ENCODE measurements at places on chromosomes 7 and 10. TPM values are rescaled to one million over a fixed set of nuclear protein-coding genes. Genes with fewer than 3 reads are reported as not detected.

DNA sequence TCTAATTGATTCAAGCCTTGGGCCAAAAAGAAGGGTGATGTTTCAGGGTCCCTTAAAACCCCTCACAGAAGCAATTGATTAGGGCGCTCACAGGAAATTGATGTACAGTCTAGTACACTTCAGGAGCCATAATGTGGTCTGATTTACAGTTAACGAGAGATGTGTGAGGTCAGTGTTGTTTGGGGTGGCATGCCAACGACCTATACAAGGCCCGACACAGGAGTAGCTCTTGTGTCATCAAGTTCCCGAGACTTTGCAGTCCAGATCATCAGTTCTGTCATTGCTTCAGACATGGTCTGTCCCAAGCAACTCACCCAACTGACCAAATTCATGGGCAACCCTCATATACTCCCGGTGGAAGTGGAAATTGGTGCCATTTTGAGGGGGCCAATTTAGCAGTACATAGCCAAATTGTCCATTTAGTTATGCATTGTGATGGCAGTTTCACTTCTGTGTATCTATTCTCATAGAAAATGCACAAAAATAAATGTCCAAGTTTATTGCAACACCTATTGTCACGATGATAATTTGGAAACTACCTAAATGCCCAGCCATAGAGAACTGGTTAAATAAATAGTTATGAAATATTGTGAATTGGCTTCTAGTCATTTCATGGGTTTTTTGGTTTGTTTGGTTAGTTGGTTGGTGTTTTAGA is 18.0 kb upstream of the ARID5B start:
- DNase-seq = no peak

DNA sequence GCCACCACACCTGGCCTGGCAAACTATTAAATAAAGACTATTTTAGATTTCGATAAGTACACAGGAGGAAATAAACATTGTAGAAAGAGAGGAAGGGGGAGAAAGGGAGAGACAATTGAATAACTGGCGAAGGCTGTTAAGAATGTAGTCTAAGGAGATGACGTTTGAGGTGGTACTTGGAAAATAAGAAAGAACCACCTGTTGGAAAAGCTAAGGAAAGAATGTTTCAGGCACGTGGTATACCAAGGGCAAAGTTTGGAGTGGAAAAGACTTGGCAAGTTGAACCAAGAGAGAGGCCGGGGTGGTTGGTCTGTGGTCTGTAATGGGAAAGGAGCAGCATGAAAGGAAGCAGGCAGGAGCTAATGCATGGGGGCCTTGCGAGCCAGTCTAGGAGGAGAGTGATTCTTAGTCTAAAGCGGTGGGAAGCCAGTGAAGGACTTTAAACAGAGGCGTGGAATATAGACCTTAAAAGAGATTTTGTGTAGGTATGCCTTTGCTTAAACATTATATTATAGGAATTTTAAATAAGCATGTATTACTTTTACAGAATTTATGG is 9.4 kb downstream of the ING3 start:
- DNase-seq = no peak

DNA sequence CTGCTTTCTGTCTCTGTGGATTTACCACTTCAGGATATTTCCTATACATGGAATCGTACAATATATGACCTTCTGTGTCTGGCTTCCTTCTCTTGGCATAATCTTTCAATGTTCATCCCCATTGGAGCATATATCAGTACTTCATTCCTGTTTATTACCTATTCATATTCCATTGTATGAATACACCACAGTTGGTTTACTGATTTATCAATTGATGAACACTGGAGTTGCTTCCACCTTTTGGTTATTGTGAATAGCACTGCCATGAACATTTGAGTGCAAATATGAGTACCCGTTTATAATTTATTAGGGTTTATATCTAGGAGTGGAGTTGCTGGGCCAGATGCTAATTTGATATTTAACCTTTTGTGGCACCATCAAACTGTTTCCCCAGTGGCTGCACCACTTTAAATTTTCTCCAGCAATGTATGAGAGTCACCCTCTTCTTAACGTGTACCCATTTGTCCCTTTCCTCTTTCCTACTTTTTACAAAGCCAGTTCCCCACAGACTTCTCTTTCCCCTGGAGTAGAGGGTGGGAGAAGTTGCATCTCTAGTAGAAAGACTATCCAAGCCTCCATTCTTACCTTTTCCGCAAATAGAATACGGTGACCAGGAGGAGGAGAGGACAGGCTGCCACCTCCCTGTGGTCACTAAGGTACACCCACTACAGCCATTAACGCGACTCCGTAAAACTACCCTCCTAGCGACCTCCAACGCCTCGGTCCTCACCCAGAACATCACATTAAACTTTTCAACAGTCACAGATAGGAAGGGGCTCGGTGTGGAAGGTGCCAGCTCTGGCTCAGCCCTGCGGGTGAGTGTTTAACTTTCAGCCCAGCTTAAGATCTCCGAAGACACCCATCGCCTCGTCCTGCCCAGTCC is 25.6 kb downstream of the SCD start:
- DNase-seq = no peak

DNA sequence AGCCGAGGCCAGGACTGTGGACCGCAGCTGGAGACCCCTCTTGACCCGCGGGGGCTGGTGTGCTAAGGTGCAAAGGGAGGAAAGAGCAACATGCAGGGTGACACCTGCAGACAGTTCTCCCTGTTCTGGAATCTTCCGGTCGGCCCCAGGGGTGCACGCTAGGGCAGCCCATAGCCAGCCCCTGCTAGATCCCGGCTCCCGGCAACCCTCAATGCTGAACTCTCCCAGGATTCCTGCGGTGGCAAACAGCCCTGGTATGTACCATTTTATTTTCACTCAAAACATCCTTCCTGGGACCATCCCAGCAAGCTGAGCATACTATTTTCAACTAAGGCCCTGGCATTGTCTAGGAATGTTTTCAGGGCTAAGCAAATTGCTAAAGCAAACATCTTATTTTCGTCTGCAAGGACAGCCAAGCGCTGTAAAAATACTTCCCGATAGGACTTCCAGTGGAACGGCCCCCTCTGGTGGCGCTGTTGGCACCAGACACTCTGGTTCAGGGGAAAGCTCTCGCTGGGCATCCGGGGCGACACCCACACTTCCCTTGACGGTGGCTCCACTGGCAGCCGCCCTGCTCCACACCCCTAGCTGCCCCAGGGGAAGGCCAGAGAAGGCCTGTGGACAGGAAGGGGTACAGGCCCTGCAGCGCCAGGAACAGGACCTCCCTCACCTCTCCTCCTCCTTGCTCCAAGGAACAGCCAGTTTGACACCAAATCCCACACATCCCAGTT is 99.4 kb downstream of the CTBP2 start:
- peak; percentile 60 for DNase-seq

- no peak for DNase-seq
Observed at GRCh38 chr7:125516194-125516593, 586.6 kb upstream of the POT1 start.

DNA sequence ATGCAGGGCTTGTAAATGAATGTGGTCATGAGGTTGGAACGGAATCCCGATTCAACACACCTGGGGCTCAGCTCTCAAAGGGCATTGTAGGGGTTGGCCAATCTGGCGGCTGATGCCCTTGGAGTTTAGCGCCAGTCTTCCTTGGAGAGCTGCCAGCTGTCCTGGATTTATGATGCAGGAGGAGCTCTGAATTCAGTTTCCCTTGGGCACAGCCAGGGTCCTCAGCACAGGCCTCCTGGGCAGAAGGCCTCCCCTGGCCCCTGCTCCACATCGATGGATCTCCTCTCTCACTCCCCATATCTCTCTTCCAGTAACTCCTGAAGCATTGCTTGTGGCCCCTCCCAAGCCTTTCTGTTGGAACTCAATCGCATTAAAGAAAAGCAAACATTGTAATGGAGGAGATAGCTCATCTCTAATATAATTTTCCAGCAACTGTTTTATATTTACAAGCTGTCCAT is 985 bp upstream of the CYTH3 start:
- DNase-seq = peak; percentile 45

GRCh38 chr10:51744235-51745000 is 45.0 kb upstream of the CSTF2T start:
- no peak for DNase-seq

- no peak for DNase-seq
Observed at GRCh38 chr10:114173603-114173920, 441 bp downstream of the CCDC186 start.

DNA sequence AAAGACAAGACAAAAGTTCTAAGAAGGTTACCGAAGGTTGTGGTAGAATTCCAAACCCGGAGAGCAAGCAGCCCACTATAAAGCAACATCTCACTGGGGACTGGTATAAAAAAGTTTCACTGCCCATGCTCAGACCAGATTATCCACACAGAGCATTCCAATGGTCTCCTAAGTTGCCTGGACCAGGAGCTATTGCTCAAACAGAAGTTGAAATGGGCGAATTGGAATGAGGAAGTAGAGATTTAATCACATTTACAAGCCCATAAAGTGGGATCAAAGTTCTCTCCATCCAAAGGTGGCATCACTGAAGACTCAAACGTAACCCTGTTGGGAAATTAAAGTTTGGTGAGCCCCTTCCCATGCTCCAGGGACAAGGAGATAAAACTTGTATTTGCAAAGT is 19.8 kb downstream of the OR2F1 start:
- no peak for DNase-seq

GRCh38 chr7:70094831-70095230 is 496.6 kb downstream of the AUTS2 start:
- DNase-seq = no peak

- no peak for DNase-seq
Observed at GRCh38 chr7:44748948-44749731, 493 bp downstream of the ZMIZ2 start.

GRCh38 chr7:125670926-125671572 is 741.4 kb upstream of the POT1 start:
- DNase-seq = peak; percentile 7

- no peak for DNase-seq
Observed at GRCh38 chr10:66483966-66484365, 441.9 kb upstream of the LRRTM3 start.

DNA sequence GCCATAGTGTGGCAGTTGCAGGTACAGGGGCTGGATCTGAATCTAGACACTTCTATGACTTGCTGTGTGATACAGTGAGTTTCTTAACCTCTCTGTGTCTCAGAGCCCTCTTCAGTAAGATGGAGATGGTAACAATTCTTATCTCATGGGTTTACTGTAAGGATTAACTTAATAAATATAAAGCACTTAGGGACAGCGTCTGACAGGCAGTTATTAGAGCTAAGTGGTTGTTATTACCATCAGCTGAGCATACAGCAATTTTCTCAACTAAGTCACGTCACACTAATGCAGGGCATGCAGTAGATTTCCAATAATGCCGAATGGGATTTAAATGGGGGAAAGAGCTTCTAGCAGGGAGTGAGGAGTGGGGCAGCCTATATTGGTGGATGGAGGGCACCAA is 162.6 kb downstream of the SH2D4B start:
- no peak for DNase-seq

DNA sequence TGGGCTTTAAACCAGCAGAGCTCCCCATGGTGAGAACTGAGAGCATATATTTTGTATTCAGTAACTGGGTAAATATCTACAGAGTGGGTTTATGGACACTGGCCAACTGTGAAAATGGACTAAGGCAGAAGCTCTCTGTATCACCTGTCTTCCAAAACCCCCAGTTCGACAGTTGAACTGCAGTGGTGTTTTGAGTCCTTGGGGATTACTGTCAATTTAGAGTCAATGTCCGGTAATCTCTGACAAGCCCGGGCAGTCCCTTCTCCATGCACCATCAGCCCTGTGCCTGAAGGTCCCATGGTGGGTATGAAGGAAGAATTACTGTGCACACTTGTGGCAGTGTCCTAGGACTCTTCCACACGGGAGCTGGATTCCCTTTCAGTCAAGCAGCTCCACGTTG is 235.0 kb downstream of the CCSER2 start:
- no peak for DNase-seq

DNA sequence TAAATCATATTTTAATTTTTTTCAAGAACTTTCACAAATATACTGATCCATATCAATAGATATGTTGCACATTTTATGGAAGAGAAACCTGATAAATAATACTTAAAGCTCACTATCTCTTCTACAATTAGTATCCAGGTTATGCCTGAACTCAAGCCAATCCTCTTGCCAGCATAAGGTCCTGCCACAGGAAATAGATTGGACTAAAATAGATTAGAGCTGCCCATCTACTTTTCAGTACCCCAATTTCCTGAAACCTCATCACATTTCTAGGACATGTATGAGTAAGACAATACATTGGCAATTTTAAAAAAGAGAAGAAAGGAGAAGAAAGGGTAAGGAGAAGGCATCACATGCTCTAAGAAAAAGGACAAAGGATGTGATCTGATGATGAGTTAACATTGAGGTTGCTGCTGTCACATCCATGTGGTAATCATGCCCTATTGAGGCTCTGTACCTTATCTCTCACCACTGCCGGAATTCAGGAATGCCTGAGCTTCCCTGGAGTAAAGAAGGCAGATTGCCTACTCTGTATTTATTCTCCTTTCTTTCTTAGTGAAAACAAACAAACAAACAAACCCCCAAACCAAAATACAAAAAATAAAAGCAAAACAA is 199.7 kb downstream of the ANK3 start:
- no peak for DNase-seq

GRCh38 chr10:116076621-116077020 is 196.4 kb downstream of the GFRA1 start:
- no peak for DNase-seq

DNA sequence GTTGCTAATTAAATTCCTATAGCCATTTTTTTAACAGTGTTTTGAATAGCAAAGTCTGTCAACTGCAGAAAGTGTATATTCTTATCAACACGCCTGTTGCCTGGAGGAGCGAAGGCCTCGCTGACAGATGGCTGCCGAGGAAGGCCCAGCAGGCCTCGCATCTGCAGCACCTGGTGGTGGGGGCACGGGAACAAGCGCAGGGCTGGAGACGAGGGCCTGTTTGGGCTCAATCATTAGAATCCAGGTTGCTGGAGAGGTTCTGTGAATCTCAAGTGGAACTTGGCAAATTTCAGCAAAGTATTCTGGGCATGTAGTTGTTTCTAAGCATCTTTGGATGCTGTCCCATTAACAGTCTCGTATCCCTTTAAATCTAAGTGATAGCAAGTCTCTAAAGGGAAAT is 66.1 kb upstream of the FAM204A start:
- no peak for DNase-seq

- no peak for DNase-seq
Observed at GRCh38 chr10:11037991-11038390, 20.3 kb downstream of the CELF2 start.

Gene MRLN
- total RNA-seq = not detected

Gene C10orf53
- not detected for total RNA-seq

Gene AKR1C2
- total RNA-seq = 50.4 TPM

Gene SLC13A1
- not detected for total RNA-seq

Gene CTNNA3
- not detected for total RNA-seq

Gene AP1S1
- 409 TPM for total RNA-seq

Gene FGL2
- total RNA-seq = not detected

Gene FBXL15
- total RNA-seq = 20.0 TPM
